Smooth muscle cell of the umbilical artery (primary cell): ENCODE measurements at places on chromosomes 16 and 17. TPM values are rescaled to one million over a fixed set of nuclear protein-coding genes. Genes with fewer than 3 reads are reported as not detected.

PRSS33 gene
- total RNA-seq, result not detected in 2 replicates

HOXB6 gene
- 4.8 and 5.3 TPM in 2 replicates for total RNA-seq

METTL16 gene
- total RNA-seq, result 13.1 and 17.6 TPM in 2 replicates

CMTM1 gene
- 1.5 and 1.9 TPM in 2 replicates for total RNA-seq

NATD1 gene
- 2.4 and 3.4 TPM in 2 replicates for total RNA-seq

NPIPB13 gene
- total RNA-seq, result 1.4 and 1.8 TPM in 2 replicates

DNASE1L2 gene
- total RNA-seq, result 1.2 and 1.3 TPM in 2 replicates

GAS2L2 gene
- total RNA-seq, result not detected in 2 replicates

IFI35 gene
- 6.0 and 13.1 TPM in 2 replicates for total RNA-seq

BCO1 gene
- total RNA-seq, result not detected in 2 replicates

ELAC2 gene
- total RNA-seq, result 44.2 and 72.8 TPM in 2 replicates

CBFA2T3 gene
- total RNA-seq, result not detected in 2 replicates

ABCC6 gene
- total RNA-seq, result 0.18 and 0.59 TPM in 2 replicates

ADAD2 gene
- total RNA-seq, result not detected in 2 replicates

TBC1D24 gene
- total RNA-seq, result 20.8 and 32.5 TPM in 2 replicates

NPIPA5 gene
- total RNA-seq, result 0.92 and 3.0 TPM in 2 replicates

GPR139 gene
- not detected in 2 replicates for total RNA-seq

ZSCAN10 gene
- total RNA-seq, result not detected in 2 replicates

PHLPP2 gene
- total RNA-seq, result 6.5 and 14.9 TPM in 2 replicates

GRB7 gene
- not detected in 2 replicates for total RNA-seq

IRX6 gene
- total RNA-seq, result not detected in 2 replicates

ENO3 gene
- 4.9 and 5.0 TPM in 2 replicates for total RNA-seq

CACNA1H gene
- 1.2 and 3.0 TPM in 2 replicates for total RNA-seq

HOXB1 gene
- not detected in 2 replicates for total RNA-seq

MEFV gene
- total RNA-seq, result 0.14 TPM in 1 of 2 replicates, not detected in the other

CCDC154 gene
- 0.30 and 0.32 TPM in 2 replicates for total RNA-seq

TBC1D3B gene
- total RNA-seq, result 0.89 and 0.92 TPM in 2 replicates

NGFR gene
- under 0.01 and 0.28 TPM in 2 replicates for total RNA-seq

SMPD3 gene
- not detected in 2 replicates for total RNA-seq

DBNDD1 gene
- total RNA-seq, result 0.89 and 3.5 TPM in 2 replicates

SULT1A3 gene
- total RNA-seq, result 3.1 and 3.6 TPM in 2 replicates

TOB1 gene
- 8.7 and 11.3 TPM in 2 replicates for total RNA-seq

OTOP3 gene
- total RNA-seq, result not detected in 2 replicates

DHRS11 gene
- 3.9 and 6.7 TPM in 2 replicates for total RNA-seq

HOXB4 gene
- total RNA-seq, result 1.2 and 1.8 TPM in 2 replicates

LLGL1 gene
- 49.6 and 50.1 TPM in 2 replicates for total RNA-seq

CCL23 gene
- total RNA-seq, result not detected in 2 replicates

KRTAP4-6 gene
- total RNA-seq, result not detected in 2 replicates

KRT33B gene
- total RNA-seq, result 0.30 and 0.32 TPM in 2 replicates

TPSG1 gene
- not detected in 2 replicates for total RNA-seq

LRRC36 gene
- not detected in 2 replicates for total RNA-seq
